ENCODE measurements at places on chromosomes 7 and 10. TPM values are rescaled to one million over a fixed set of nuclear protein-coding genes. Genes with fewer than 3 reads are reported as not detected.

Gene SP4
- 4.8 TPM for total RNA-seq

DNA sequence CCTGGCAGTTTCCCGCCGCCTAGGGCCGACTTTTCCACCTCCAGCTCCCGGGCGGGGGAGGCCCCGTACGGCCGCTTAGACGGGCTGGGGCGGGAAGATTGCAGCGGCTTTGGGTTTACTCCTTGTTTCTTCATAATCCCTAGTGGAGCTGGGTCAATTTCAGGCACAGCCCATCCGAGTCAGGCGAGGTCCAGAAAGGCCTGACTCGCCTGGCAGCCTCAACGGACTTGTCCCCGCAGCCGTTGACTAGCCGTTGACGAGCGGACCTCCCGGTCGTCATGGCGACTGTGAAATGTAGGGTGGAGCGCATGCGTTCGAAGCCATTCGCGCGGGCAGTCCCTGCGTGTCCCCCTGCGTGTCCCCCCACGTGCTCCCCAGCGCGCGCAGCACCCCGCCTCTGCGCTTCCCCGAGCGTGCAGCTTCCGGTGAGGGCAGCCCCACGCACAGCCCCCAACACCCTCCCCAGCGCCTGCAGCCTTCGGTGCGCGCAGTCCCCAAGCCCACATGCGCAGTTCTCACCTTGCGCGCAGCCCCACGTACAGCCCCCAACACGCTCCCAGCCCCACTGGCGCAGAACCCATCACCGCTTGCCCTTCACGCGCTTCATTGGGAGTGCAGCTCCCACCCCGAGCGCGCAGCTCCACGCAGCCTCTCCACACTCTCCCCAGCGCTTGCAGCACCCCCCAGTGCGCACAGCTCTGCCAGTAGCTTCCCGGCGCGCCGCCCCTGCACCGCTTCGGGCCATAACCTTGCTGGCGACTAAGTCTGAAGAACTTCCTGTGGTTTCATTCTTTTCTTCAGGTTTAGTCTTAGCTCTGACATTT, 67.8 kb downstream of the TBX20 start:
- DNase-seq: no peak

Gene HTR7
- total RNA-seq: not detected

- DNase-seq: no peak
Observed at GRCh38 chr10:13703101-13703818, 116.5 kb downstream of the PRPF18 start.

GRCh38 chr7:30727061-30727945, 24.6 kb upstream of the INMT start:
- DNase-seq: no peak

DNA sequence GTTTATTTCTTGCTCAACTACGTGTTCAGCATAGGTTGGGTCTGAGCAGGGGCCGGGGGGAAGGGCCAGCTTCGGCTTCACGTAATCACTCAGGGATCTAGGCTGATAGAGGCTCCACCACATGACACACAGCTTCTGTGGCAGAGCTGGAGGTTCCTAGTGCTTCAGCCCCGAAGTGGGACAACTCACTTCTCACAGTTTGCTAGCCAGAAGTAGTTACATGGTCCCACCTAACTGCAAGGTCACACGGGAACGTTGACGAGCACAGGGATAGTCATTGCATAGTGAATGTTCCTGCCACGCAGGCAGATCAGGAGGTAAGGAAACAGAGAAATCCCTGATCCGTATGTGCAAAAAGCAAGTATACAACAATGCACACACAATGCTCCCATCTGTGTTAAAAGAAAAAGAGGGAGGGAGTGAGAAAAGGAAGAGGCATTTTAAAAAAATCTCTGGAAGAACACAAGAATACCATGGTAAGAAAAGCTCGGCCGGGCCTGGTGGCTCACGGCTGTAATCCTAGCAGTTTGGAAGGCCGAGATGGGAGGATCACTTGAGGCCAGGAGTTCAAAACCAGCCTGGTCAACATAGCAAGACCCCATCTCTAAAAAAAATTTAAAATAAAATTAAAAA, 16.9 kb downstream of the SMURF1 start:
- no peak for DNase-seq

DNA sequence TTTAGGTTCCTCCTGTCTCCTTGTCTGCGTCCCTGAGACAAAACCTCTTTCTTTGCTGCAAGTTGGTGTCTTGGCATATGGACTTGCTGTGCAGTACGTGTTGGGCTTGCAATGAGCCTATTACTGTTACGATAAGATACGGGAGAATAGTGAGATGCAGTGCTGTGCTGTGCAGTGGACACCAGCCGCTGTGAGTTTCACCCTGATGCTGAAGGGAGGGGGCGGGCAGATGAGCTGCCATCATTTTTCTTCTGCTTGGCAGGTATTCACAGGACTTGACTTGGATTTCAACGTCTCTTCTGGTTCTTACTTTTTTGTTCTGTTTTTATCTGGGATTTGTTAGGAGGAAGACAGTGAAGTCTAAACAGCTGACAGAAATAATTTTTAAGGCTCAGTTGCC, 257.1 kb upstream of the PITRM1 start:
- DNase-seq: no peak

DNA sequence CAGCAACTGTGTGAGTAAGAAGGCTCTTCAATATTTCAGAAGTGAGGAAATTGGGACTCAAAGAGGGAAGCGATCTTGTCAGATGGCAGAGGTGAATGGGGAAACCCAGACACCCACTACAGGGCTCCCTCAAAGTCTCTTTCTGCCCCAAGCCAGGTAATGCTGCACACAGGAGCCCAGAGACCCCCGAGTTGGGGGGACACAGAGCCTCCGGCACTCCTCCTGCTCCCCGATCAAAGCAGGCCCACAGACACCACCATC, 139.4 kb downstream of the TNS3 start:
- no peak for DNase-seq

Gene SPAG6
- not detected for total RNA-seq

- no peak for DNase-seq
Observed at GRCh38 chr7:102304668-102305067, 18.0 kb downstream of the SH2B2 start.

Gene ECHS1
- 195 TPM for total RNA-seq

DNA sequence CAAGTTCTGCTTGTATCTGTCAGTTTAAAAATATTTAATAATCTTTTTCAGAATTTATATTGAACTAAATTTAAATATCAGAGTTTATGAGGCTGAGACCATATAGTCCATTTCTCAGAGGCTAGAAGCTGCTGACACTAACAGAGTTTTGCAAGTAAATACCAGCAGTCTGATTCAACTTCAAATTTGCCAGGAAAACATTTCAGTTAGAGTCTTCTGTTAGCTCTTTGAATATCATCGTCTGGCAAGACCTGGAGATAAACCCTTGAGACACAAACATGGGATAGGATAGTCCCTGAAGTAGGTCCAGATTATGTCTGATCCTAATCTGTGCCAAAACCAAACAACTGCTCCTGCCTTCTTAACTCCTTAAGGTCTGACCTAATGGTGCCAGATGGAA, 472.8 kb upstream of the STEAP1 start:
- no peak for DNase-seq

DNA sequence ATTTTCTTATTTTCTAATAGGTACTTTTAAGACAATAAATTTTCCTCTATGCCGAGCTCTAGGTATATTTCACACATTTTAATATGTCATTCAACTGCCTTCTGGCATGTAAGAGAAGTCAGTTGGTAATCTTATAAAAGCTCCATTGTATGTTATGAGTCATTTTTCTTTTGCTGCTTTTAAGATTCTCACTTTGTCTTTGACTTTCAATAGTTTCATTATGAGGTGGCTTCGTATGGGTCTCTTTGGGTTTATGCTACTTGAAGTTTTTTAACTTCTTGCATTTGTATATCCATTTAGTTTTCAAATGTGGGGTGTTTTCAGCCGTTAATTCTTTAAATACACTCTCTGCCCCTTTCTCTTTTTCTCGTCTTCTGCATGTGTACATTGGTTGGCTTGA, 80.5 kb downstream of the ABCA13 start:
- no peak for DNase-seq

GRCh38 chr10:88721392-88721791, 15.3 kb downstream of the LIPK start:
- DNase-seq: no peak

DNA sequence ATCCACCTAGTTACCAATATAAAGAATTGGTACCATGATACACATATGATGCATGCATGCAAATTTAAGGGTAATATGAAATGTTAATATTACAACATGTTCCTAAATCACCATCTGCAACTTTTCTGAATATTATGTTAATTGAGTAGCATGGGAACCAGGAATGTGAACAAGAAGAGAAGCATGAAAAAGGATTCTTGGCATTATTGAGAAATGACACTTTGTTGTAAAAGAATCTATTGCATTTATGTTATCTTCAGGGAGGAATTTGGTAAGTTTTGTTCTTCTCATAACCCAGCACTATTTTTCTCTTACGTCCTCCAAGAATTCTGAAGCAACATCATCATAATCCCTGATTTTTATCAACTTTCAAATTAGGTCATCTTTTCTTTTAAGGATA, 159.9 kb upstream of the SLC25A13 start:
- DNase-seq: no peak

DNA sequence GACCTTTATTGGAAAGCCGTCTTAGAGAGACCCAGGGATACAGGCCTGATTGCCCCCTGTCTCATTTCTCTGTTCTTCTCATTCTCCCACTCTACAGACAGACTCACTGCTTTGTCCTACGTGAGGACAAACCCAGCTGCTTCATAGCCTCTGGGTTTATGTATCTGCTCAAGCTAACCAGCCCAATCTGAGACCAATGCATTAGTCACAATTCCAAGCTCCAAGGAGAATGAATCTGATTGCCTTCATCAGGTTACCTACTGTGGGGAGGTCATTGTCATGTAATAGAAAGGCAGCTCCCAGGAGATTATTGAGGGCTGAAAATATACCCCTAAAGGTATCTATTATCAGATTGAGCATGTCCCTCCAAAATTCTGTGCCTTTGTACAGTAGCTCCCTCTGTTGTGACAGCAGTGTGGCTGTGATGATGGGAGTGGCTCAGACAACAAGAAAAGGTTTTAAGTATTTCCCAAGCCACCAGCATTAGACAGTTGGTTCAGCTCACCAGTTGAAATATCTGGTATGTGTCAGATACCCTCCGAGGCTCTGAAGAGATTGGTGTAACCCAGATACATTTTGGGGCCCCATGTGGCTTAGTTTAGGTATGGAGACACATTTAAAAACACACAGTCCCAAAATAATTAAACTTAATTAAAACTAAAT, 123.1 kb upstream of the EEPD1 start:
- no peak for DNase-seq

GRCh38 chr7:143882020-143882603, 19.9 kb downstream of the TCAF1 start:
- peak; percentile 87 for DNase-seq

DNA sequence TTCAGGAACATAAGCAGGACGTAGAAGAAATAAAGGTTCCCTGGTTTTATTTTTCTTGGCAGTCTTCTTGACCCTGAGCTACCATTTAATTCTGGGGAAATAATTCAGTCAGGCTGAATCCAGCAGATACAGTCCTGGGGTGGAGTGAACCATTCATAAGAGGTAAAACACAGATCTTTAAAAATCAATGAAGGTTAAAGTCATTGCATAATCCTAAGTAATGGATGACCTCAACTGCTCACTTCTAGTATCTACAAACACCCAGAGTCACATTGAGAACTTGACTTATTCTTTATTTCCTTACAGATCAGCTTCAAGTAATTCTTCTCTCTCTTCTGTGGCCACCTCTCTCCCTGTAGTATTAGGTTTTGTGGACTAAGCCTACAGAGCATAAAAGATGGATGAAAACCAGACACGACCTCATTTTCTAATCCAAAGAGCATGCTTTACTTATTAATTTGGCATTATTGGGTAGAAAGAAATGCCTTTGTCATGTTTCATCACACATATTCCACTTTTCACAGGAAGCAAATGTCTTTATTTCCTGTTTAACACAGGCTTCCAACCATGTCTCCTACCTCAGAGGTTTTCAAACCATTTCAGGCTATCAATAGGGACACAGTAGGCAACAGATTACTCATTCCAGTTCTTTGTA, 182.3 kb upstream of the IMMP2L start:
- DNase-seq: no peak

GRCh38 chr7:142866361-142867096, 11.7 kb downstream of the EPHB6 start:
- peak; percentile 13 for DNase-seq

- DNase-seq: no peak
Observed at GRCh38 chr10:130497056-130498010, 361.1 kb downstream of the GLRX3 start.

Gene NXPH1
- total RNA-seq: not detected

GRCh38 chr10:5092848-5093790, 1.1 kb upstream of the AKR1C3 start:
- no peak for DNase-seq

Gene NEURL1
- total RNA-seq: not detected

DNA sequence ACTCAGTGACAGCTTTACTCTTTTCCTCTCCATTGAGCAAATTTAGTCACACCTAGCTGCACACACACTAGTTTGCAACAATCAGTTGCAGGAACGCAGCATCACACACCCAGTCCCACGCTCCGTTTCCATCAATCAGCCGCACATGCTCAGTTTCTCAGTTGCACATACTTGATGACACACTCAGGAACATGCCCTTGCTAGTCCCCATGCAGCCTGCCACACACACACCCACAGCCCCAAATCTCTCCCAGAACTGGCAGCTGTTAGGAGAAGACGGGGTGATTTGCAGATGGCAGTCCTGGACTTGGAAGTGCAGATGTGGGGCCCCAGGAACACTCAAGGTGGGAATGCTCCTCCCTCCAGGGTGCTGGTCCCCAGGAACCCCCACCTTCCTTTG, 7.7 kb downstream of the LBX1 start:
- DNase-seq: no peak

- no peak for DNase-seq
Observed at GRCh38 chr10:125559210-125559609, 123.8 kb downstream of the TEX36 start.

Gene SORCS3
- total RNA-seq: not detected

Gene CYP2C9
- total RNA-seq: not detected

Gene TDRD1
- not detected for total RNA-seq

DNA sequence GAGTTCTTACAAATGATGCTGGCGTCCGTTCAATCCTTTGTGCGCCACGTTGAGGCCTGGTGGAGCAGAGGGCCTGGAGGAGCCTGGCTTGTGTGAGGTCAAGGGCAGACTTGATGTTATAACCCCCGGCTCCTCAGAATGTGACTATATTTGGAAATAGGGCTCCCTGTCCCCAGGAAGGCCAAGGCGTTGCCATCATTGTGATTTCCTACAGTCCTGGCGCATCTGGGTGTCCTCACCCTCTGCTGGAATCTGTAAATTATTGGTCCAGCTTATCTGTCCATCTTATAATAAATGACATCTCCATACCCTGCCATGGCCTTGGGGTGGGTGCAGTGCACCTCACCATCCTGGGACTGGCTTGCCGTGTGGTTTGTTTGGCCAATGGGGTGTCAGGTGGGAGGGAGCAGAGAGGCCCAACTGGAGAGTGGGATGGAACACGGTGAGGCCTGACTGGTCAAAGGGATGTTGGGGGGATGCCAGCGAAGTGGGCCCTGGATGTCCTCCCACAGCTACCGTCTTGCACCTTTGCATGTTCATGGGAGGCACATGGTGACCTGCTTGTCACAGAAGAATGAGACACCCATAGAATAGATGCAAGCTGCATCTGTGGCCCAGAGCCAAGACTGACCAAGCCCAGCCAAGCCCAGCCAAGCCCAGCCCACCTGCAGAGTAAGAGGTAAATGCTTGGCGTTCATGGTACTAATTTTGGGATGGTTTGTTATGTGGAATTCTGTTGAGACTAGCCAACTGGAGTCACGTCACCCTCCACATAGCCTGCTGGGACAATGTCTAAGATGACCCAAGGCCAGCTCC, 11.1 kb upstream of the LRRC27 start:
- no peak for DNase-seq

All from HepG2 (cell line).